ENCODE measurements at places on chromosomes 7 and 10.

DNA sequence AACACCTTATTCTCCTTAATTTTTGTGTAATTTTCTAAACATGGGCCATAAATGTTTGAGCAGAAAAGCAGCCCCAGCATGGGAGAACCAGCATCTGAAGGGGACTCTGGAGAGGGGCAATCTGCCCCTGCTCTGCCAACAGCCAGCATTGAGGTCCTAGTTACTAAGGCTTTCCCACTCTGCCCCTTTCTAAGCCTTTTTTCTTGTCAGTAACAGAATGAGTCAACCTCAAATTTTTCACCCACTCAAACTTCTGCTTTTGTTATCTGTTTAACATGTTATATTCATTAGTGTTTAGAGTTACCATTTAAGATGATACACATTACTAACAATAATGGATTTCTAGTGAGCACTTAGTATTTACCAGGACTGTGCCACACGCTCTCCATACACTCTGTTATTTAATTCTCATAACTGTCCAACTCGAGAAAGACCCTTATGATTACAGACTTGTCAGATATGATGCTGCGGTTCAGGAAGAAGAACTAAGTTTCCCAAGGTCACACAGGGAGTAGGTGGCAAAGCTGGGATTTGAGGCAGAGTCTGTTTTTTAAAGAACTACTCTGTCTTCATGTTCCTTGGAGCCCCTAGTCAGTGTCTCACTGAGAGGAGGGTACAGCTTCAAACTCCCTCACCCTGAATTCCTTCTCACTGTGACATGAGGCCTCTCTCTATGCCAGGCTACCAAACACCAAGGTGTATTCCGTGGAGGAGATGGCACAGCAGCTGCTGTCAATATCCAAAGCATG, 19.9 kb upstream of the GPAM start:
- DNase-seq = no peak

- DNase-seq = no peak
Measured at GRCh38 chr10:6343305-6344010, 140.7 kb downstream of the PFKFB3 start.

DNA sequence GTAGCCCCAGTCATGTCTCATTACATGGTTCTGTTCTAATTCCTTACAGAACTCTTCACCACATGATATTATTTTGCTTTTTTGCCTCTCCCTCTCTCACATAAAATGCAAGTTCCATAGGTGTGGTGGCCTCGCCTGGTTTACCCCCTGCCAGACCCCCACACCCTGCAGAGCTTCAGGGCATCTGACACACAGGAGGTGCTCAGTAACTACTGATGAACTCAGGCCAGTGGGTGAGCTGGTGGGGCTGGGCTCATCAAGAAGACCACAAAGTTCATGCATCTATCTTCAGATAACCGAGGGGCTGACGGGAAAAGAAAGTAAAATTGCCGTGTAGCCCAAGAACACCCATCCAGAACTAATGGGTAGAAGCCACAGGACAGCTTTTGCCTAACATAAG, 253.1 kb downstream of the GRID1 start:
- peak; percentile 39 for DNase-seq

DNA sequence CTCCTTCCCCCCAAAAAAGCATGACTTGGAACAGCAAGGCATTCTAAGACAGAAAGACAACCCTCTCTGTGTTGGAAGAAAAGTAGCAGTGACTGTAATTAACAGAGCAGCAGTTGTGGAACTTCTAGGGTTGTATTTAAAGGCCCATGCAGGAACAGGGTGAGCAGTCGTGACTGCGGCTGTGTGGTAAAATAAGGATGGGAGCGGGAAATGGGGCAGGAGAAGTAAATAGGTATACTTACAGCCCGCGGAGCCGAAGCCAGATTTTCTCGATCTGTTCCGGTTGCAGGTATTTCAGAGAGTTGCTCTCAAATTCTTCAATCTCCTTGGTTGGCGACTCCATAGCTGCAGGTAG, 179 bp downstream of the PDE1C start:
- no peak for DNase-seq

DNA sequence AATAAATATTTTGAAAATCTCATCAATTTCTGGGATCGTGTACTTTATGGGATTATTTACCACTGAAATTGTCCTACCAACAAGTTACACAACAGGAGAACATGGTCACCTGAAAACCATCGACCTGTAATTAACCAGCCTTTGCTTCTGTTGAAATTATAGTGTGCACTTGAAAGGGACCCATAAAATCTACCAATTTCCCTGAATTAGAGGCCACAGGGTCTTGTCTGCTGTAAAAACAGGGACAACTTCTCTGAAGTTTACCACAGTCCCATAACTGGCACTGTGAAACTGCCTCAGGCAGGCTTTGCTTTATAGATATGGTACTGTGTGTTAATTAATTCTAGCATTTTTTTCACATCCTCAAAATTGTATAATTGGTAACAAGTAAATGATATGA, 37.7 kb downstream of the RAB19 start:
- DNase-seq = no peak

GRCh38 chr7:111074071-111074747, 16.7 kb upstream of the LRRN3 start:
- DNase-seq = no peak

- DNase-seq = no peak
Measured at GRCh38 chr10:118047157-118047719, 497 bp upstream of the RAB11FIP2 start.

GRCh38 chr10:48572414-48572813, 32.5 kb downstream of the ARHGAP22 start:
- DNase-seq = no peak

- DNase-seq = no peak
Measured at GRCh38 chr10:36573246-36573645, 552.2 kb upstream of the ANKRD30A start.

DNA sequence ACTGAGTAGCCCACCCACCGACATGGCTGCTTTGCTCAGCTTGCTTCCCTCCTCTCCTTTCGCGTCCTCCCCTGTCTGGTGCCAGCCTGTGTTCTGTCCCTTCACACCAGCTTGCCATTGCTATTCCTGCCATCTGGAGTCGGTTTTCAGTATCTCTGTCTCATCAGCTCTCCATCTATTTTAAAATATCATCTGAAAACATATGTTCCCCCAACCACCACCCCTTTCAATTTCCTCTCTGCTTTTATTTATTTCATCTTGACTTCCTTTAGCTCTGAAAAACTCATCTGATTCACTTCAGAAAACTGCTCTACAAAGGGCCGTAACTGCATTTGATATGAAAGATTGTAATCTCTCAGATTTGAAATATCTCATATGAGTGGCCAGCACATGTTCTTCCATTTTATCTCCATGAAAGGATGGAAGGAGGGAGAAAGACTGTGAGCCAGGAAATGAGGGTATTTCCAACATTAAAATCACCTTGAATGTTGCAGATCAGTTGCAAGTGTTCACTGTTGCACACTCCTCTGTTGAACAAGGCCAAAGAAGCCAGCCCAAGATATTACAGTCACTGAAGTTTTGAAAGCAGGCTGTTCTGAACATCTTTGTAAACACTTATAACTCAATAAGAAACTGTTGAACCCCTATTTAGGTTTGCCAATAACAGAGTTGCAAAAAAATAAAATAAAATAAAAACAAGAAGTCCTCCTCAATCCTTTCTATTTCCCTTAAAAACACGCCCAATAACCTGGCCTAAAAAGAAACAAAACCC, 202.4 kb upstream of the NEBL start:
- DNase-seq = no peak

GRCh38 chr7:140595468-140596092, 45.0 kb downstream of the DENND2A start:
- no peak for DNase-seq

GRCh38 chr10:79304479-79305087, 42.7 kb upstream of the PPIF start:
- no peak for DNase-seq

DNA sequence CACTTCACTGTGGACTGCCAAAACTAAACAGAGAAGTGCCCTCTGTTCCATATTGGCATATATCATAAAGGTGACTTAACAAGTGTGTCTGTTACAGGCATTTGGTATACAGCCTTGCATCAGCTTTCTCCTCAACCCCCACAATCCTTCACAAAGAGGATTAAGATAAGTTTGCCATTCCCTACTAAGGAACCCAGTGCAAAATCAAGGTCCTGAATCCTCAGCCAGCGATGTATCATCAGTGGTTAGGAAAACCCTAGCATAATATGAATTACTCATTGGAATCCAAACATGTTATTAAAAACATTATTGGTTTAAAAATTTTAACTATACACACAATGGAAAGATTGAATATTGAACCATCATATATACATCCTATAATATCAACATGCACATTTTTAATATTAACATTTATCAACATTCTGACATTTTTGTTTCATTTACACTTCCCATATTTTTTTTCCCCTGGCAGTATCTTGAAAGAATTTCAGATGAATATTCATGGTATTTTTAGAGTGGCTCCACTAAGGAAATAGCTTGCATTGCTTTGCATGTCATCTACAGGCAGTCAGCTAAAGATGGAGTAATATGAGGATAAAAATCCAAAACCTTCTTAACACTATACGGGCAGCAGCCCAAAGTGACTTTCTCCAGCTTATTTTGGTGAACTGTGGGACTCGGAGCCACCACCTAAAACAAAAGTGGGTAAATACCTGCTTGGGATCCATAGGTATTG, 215.6 kb upstream of the CHRM2 start:
- DNase-seq = no peak

GRCh38 chr10:22247636-22248035, 29.8 kb upstream of the EBLN1 start:
- no peak for DNase-seq

- DNase-seq = no peak
Measured at GRCh38 chr7:116172353-116172752, 38.0 kb upstream of the TES start.

DNA sequence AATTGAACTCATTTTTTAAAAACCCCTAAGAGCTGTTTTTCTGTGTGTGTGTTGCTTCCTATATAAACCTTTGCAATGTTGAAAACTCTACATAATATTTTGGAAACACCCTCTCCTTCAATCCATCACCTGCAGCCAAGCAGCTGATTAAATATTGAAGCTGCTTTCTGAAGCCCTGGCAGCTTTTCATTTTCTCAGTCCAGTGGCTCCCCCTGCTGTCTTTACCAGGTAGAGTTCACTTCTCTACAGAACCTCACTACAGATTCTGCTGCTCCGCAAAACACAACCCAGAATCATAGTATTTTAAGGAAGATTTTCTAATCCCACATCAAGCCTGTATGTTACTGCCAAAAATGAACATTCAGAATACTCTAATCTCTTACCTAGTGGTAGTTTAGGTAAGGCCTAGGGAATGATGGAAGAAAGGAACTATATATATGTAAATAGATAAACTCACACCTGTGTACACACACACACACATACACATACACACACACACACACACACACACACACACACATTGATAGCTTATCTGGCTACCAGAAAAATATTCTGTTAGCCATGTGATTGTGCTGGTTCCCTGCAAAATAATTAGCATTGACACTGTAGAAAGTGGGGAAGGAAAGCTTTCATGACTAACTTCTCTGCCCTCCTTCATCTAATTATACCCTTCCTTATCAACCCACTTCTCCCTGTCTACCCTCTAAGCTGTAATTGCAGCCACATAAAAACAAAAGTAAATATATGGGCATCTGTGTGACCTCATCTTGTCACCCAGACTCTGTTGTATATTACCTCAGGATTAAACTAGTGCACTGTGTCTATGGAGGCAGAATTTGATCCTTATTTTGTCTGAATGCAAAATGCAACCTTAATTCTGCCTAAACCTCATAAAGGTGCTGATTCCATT, 229.5 kb upstream of the FZD1 start:
- no peak for DNase-seq

DNA sequence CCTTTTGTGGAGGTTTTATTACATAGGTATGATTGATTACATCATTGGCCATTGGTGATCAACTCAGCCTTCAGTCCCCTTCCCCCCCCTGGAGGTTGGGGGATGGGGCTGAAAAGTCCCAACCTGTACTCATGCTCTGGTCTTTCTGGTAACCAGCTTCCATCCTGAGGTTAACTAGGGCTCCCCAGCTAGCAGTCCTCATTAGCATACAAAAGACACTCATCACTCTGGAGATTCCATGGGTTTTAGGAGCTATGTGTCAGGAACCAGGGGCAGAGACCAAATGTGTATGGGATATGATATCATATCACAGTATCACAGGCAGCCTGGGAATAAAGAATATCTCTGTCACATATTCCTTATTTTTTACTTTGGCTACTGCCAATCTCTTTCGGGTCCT, 13.6 kb downstream of the CCSER2 start:
- no peak for DNase-seq

DNA sequence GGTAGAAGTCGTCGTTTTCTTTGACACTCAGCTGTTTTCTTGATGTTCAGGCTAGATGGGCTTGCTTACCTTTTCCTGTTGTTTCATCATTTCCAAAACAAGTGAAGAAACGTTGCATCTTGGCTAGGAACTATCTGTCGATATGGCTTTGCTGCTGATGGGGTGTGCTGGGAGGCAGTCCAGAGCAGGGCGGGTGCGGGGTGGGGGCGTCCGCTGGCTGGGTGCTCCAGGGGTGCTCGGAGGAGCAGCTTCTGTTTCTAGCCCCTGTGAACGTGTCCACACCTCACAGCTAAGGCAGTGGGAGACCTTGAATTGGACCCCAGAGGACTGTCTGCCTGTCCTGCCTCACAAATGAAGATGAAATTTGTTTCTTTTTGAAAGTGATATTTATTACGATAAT, 7.6 kb upstream of the SUN1 start:
- DNase-seq = no peak

DNA sequence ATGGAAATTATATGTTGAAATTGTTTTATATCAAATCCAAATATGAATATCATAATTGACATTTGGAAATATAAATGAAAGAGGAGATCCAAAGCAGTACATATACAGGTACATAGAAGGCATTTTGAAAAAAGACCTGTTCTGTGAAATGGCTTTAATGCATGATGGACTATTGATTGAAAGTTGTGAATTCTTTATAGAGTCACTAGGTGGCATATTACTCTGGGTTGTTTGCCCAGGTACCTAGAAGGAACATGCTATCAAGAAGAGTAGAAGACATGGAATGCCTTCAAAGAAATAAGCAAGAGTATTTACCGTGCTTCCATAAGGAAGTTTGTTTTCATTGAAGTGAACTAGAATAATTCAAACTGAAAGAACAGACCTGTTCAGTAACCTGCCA, 160.0 kb upstream of the ANK3 start:
- DNase-seq = no peak
